Activated CD4-positive, alpha-beta memory T cell treated with anti-CD3 and anti-CD28 coated beads for 36 hours (primary cell): ENCODE measurements at places on chromosomes 6 and 20. TPM values are rescaled to one million over a fixed set of nuclear protein-coding genes. Genes with fewer than 3 reads are reported as not detected.

C6orf52 gene
- total RNA-seq = 2.4 TPM

WFDC8 gene
- total RNA-seq = not detected

MYBL2 gene
- 81.3 TPM for total RNA-seq

APCDD1L gene
- total RNA-seq = not detected

HFE gene
- total RNA-seq = 1.0 TPM

PLG gene
- not detected for total RNA-seq

FAM209B gene
- total RNA-seq = 0.93 TPM

- DNase-seq = no peak
Observed at GRCh38 chr6:163710532-163711470, 296.3 kb downstream of the QKI start.

DNA sequence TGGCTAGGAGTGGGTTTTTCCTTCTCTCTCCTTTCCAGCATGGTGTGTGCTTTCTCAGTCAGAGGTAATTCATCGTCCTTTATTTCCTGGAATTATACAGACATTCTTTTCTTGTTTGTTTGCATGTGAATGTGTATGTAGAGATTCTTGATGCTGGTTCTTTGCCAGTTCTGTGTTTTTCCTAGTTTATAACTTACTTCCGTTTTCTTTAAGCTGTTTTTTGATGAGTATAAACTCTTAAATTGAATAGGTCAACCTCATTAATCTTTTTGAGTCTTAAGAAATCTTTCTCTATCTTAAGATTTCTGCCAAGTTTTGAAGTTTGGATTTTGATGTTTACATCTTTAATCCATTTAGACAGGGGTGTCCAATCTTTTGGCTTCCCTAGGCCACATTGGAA, 38.7 kb downstream of the IGF2R start:
- DNase-seq = no peak

GRCh38 chr6:83008626-83009025, 57.0 kb downstream of the UBE3D start:
- no peak for DNase-seq

GRCh38 chr6:151699719-151700118, 107.8 kb upstream of the ESR1 start:
- no peak for DNase-seq

- no peak for DNase-seq
Observed at GRCh38 chr6:148750838-148751792, 4.3 kb downstream of the UST start.

DNA sequence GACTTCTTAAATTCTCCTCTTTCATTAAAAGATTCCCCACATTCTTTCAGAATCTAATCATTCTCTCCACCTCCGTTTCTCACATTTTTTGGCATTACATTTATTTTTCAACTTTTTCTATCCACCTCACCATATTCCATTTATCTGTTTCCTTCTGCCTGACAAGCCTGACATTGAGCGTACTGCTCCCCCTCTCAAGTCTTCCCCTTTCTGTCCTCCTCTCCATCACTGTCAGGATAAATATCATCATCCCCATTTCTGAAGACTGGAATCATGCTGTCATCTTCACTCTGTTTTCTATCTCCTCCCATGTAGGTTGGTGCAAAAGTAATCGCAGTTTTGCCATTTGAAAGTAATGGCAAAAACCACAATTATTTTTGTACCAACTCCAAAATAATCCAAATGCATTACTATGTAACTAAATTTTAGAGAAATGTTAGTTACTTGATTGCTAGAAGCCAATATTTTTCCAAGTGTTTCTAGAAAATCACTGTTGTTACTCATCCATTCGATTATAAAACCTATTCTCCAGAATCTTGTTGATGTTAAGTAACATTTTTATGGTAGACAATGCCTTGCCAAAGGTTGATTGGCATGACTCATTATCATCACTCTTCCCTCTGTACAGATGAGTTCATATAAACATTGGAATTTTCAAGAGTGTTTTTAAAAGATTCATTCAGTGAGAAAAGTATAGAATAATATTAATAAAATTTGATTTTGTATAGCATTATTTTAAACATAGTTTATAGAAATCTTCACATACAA, 292.3 kb upstream of the RNF217 start:
- no peak for DNase-seq

GRCh38 chr20:47221036-47221625, 135.4 kb downstream of the ZMYND8 start:
- no peak for DNase-seq

- DNase-seq = no peak
Observed at GRCh38 chr6:110140650-110141049, 38.8 kb downstream of the WASF1 start.

GRCh38 chr6:18242062-18242851, 22.1 kb downstream of the DEK start:
- DNase-seq = no peak

DNA sequence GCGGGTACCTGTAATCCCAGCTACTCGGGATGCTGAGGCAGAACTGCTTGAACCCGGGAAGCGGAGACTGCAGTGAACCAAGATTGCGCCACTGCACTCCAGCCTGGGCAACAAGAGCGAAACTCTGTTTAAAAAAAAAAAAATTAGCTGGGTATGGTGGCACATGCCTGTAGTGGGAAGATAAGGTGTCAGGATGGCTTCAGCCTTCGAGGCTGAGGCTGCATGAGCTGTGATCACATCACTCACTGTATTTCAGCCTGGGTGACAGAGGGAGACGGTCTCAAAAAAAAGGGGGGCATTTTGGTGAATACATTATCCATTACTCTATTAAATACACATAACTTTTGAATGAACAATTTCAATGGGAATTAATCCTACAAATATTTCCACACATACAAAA, 32.4 kb downstream of the SNX3 start:
- no peak for DNase-seq

- no peak for DNase-seq
Observed at GRCh38 chr6:161918109-161918531, 644.3 kb upstream of the AGPAT4 start.

- no peak for DNase-seq
Observed at GRCh38 chr6:49913636-49914375, 47.5 kb upstream of the CRISP1 start.

DNA sequence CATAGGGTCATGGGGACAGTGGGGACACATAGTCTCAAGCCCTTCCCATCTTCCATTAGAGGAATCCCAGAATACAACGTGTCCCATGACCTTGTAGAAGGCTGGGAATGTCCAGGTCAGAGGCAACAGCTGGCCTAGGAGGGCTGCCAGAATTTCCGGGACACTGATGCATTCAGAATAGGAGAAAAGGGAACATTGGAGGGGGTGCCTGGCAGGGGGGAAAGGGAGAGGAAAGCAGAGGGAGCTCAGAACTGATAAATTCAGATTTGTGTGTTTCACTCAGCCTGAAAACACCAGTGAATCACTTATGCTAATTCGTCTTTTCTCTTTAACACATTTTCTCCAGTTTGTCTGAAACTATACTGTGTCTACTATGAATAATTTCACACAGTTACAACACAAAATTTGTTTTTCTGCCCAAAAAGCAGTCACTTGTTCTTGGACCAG, 35.5 kb upstream of the BMP2 start:
- DNase-seq = no peak

GRCh38 chr6:50120300-50120699, 70.6 kb upstream of the DEFB112 start:
- no peak for DNase-seq

- no peak for DNase-seq
Observed at GRCh38 chr6:74137911-74138310, 441.9 kb downstream of the CD109 start.
